Lung microvascular endothelial cell (primary cell): ENCODE measurements at places on chromosomes 16 and 17. TPM values are rescaled to one million over a fixed set of nuclear protein-coding genes. Genes with fewer than 3 reads are reported as not detected.
A peak's percentile ranks its signal among the peaks of the same experiment; 100 is the strongest.

DNA sequence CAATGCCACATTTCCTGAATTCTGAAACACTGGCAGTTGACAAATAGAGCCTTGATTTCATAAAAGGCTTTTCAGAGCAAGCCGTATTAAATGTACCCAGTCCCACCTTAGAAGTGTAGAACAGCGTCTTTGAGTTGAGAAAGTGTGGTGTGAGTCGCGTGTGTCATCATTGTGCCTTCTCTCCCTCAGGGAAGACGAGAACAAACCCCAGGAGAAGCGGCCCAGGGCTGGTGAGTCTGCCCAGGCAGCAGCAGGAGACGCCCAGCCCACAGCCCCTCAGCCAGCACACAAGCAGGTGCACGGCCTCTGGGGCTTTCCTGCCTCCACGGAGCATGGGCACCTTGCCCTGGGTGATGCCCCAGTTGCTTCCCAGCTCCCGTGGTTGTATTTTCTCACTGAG lies 34.0 kb downstream of the CIBAR2 start:
- no peak for DNase-seq

DNA sequence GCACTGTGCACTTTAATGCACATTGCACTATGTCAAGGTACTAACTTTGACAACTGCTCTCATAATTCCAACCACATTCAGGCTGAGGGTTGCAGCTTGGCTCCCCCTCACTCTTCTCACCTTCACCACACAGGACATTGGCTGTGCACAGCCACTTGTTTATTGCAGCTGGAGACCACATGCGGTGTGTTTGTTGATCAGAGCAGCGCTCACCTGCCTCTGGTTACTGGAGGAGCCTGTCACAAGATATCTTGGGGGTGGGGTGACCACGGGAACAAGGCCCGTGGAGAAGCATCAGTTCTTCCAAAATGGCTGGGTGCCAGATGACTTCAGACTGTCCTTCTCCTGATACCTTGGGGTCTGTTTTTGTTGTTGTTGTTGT lies 10.6 kb upstream of the CCL5 start:
- no peak for DNase-seq

DNA sequence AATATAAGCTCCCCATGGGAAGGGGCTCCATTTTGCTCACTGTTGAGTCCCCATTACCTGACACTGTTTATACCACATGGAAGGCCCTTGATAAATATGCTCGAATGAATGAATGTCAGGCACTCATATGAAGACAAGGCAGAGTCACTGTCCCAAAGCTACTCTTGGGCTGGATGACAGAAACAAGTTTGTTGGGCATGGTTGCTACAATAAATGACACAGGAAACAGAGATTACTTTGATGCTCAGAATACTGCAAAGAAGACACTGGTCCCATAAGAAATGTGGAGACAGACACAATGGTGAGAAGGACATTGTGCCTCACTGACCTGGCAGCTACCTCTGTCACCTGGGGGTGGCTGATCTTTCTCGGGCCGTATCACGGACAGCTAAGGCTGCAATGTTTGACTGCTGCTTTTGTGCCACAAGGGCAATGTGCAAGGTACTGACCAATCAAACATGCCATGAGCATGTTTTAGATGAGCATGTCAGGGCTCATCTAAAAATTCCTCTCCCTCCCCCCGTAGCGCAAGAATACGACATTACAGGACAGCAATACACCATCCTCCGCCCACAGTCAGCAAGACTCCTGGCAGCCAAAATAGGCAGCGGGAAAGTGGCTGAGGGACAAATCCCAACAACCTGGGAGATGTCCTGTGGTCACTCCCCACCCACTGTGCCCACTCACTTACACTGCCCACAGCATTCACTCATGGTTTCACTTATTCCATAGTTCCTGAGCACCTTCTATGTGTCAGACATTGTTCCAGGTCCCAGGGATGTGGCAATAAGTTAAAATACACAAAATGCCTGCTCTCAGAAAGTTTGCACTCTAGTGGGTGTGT lies 5.0 kb downstream of the PIK3R6 start:
- no peak for DNase-seq

- no peak for DNase-seq
These were observed 129.9 kb upstream of the ZFHX3 start for GRCh38 chr16:73177729-73178295.

DNA sequence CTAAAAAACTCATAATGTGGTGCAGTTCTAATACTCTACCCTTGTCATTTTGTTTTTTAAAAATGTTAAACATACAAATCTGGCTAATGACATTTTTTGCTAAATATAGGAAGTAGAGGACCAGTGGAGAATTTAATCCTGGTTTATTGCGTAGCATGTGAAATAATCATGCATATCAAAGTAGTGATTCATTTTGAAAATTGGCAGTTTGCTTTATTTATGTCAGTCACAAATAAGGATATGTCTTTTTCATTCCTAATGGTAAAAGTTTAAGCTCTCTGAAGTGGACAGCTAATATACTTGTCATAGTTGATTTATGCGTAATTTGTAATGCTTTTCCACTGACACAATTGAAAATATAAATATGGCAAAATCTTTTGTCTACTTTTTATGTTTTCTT lies 224.2 kb downstream of the BCAS3 start:
- no peak for DNase-seq

DNA sequence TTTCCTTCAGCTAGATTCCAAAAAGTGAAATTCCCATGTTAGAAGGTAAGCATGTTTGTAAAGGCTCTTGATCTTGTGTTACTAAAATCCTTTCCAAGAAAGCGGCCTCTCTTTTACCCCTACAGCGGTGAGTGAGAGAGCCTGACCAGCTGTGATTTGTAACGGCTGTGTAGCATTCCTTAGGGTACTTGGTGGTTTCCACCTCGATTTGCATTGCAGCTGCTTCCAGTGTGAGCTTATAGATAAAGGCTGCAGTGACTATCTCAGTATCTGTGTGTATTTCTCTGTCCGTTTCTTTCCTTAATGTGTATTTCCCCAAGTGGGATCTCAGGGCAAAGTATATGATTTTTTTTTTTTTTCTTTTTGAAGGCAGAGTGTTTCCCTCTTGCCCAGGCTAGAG lies 169.4 kb downstream of the SNX29 start:
- no peak for DNase-seq

GRCh38 chr16:83366228-83366627 lies 441.6 kb upstream of the HSBP1 start:
- no peak for DNase-seq

GRCh38 chr17:4487820-4488716 lies 10.6 kb upstream of the SPNS2 start:
- DNase-seq, result no peak

DNA sequence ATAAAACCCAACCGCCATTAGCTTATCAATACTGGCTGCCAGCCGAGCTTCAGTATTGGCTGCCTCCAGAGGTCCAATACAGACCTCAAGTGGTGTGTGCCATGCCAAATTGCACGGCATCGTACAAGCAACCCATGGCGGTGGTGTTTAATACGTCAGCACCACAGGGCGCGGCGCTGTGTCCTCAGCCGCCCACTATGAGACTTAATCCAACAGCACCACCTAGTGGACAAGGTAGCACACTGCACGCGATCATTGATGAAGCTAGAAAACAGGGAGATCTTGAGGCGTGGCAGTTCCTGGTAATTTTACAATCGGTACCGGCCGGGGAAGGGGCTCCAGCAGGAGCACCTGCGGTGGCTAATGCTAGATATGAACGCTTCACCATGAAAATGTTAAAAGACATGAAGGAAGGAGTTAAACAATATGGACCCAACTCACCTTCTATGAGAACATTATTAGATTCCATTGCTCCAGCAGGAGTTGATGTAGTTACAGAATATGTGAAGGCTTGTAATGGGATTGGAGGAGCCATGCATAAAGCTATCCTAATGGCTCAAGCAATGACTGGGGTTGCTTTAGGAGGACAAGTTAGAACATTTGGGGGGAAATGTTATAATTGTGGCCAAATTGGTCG lies 15.4 kb downstream of the FLYWCH1 start:
- peak; percentile 86 for DNase-seq

- DNase-seq, result no peak
These were observed 125.5 kb downstream of the HS3ST4 start for GRCh38 chr16:25817295-25817694.

HAS3 gene
- total RNA-seq, result 1.4 and 1.7 TPM in 2 replicates

SPATA22 gene
- 1.6 TPM in 1 of 2 replicates, not detected in the other for total RNA-seq
